Skin of body (tissue), 3 donors: ENCODE measurements at places on chromosomes 16 and 17. TPM values are rescaled to one million over a fixed set of nuclear protein-coding genes. Genes with fewer than 3 reads are reported as not detected.

ACE gene
- 5.6 TPM for total RNA-seq

PAQR4 gene
- 7.0 TPM for total RNA-seq

BRICD5 gene
- total RNA-seq: 2.7 TPM

KRTAP4-4 gene
- total RNA-seq: 2.2 TPM

FOXN1 gene
- 3.0 TPM for total RNA-seq

PLLP gene
- total RNA-seq: 0.69 TPM

KRT32 gene
- 28.0 TPM for total RNA-seq

HSPB9 gene
- total RNA-seq: not detected

ZPBP2 gene
- total RNA-seq: not detected

CD79B gene
- total RNA-seq: 2.2 TPM

FBXW10 gene
- total RNA-seq: 0.49 TPM

SPN gene
- total RNA-seq: 2.8 TPM

COPZ2 gene
- 43.1 TPM for total RNA-seq

CNTNAP4 gene
- total RNA-seq: 5.4 TPM

NECAB2 gene
- total RNA-seq: 0.39 TPM

PYDC1 gene
- 2.8 TPM for total RNA-seq

VTN gene
- total RNA-seq: 0.20 TPM

SOST gene
- total RNA-seq: 0.20 TPM

GAS7 gene
- total RNA-seq: 60.8 TPM

MAPT gene
- total RNA-seq: 4.8 TPM

ROGDI gene
- total RNA-seq: 5.3 TPM
